ENCODE measurements at places on chromosomes 5 and 9.
A peak's percentile ranks its signal among the peaks of the same experiment; 100 is the strongest.

DNA sequence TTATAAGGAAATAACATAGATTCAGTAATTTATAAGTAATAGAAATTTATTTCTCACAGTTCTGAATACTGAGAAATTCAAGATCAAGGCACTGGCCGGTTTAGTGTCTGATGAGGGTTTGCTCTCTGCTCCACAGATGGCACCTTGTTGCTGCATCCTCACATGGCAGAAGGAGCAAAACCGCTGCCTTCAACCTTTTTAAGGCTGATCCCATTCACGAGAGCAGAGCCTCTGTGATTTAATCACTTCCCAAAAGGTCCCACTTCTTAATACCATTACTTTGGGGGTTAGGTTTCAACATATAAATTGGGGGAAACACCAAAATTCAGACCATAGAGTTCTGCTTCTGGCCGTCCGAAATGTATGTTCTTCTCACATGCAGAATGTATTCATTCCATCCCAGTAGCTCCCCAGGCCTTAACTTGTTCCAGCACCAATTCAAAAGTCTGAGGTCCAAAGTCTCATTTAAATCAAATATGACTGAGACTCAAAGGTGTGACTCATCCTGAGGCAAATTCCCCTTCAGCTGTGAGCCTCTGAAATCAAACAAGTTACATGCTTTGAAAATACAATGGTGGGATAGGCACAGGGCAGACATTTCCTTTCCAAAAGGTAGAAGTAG, 30.6 kb downstream of the BAAT start:
- H3K36me3 ChIP-seq: no peaks in the 10 kb centered on the region
- DNase-seq: no peak
- H3K27me3 ChIP-seq: no peaks in the 10 kb centered on the region
- no peak overlapping the region for H3K4me3 ChIP-seq
- H3K27ac ChIP-seq: no peak overlapping the region

DNA sequence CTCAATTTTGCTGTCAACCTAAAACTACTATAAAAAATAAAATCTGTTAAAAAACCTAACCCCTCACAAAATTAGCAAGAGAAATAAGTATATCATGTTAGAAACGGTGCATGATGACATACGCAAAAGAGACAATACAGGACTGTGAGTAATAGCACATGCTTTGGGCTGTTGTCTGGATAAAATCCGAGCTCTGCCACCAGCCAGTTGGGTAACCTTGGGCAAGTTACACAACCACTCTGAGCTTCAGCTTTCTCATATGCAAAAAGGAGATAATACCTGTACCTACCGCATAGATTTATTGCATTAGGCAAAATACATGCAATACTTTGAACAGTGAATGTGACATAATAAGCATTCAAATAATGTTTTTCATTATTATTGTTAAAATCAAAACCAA, 481.7 kb downstream of the TLE1 start:
- DNase-seq: no peak
- H3K27me3 ChIP-seq: no peaks in the 10 kb centered on the region
- no peaks in the 10 kb centered on the region for H3K4me1 ChIP-seq
- no peak overlapping the region for H3K4me3 ChIP-seq
- H3K27ac ChIP-seq: no peak overlapping the region
- H3K36me3 ChIP-seq: no peaks in the 10 kb centered on the region

GRCh38 chr5:157215514-157216167, 35.0 kb downstream of the ITK start:
- no peaks in the 10 kb centered on the region for H3K27me3 ChIP-seq
- no peaks in the 10 kb centered on the region for H3K36me3 ChIP-seq
- no peak for DNase-seq
- peaks cover 11% of the 10 kb centered on the region for H3K4me1 ChIP-seq
- H3K4me3 ChIP-seq: no peak overlapping the region

DNA sequence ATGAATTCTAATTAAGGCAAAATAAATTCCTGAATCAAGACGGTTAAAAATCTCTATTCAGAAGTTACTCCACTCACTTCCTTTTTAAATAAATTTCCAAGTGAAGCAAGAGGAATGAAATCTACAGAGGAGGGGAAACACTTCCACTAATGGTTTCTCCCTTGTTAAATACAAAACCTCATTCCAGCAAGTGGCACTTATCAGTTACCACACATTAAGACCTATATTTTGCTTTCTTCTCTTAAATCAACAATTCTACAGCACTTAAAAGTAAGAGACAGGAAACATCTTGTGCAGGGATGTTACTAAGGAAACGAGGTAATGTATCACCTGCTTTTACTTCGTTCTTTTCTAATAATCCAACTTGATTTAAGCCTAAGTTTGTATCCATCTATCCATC, 172.6 kb downstream of the RAPGEF6 start:
- no peak overlapping the region for H3K27ac ChIP-seq
- H3K4me1 ChIP-seq: peaks cover 14% of the 10 kb centered on the region
- H3K27me3 ChIP-seq: no peaks in the 10 kb centered on the region
- H3K4me3 ChIP-seq: no peak overlapping the region
- peaks cover 16% of the 10 kb centered on the region for H3K36me3 ChIP-seq

- H3K4me3 ChIP-seq: peak overlapping the region; percentile 99
- no peaks in the 10 kb centered on the region for H3K27me3 ChIP-seq
- peaks cover 22% of the 10 kb centered on the region for H3K36me3 ChIP-seq
- DNase-seq: no peak
These were observed 1.1 kb downstream of the WDR5 start for GRCh38 chr9:134136996-134137299.

DNA sequence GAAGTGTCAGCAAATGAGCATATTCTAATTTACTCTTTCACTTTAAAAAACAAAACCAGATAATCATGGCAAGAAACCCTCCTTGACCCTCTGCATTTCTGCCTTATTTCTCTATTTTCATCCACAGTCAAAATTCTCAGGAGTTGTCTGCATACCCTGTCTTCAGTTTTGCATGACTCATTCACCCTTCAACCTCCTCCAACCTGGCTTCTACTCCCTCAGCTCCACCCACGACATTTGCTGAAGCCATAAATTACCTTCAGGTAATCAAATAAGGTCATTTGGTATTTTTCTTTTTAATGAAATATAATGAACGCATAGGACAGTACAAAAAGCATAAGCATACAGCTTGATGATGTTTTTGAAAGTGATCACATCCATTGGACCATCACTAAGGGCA, 27.8 kb upstream of the SH3GL2 start:
- no peak for DNase-seq
- H3K4me1 ChIP-seq: no peaks in the 10 kb centered on the region
- no peaks in the 10 kb centered on the region for H3K27me3 ChIP-seq
- no peak overlapping the region for H3K4me3 ChIP-seq
- H3K27ac ChIP-seq: no peak overlapping the region

GRCh38 chr5:83586874-83587776, 115.6 kb downstream of the VCAN start:
- H3K36me3 ChIP-seq: no peaks in the 10 kb centered on the region
- no peak overlapping the region for H3K4me3 ChIP-seq
- DNase-seq: no peak
- no peaks in the 10 kb centered on the region for H3K4me1 ChIP-seq
- no peaks in the 10 kb centered on the region for H3K27me3 ChIP-seq

DNA sequence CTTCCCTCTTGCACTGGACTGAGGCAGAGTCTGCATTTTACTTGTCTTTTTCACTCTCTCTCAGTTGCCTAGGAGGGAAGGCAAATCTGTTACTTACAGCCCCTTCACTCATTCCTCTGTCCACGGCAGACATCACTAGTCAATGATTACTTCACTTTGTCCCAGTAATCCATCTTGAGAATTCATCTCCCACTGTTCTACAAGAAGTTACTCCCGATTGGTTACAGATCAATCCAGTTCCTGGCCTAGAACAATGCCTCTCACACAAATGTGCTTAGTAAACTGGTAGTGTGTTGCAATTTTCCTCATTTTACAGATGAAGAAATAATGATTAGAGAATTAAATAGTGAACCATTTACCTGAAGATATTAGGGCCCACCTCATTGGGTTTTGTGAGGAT, 49.7 kb upstream of the SPATA31D4 start:
- no peaks in the 10 kb centered on the region for H3K36me3 ChIP-seq
- peaks cover 14% of the 10 kb centered on the region for H3K4me1 ChIP-seq
- H3K27me3 ChIP-seq: peaks cover 11% of the 10 kb centered on the region
